Thoracic aorta endothelial cell (primary cell): ENCODE measurements at places on chromosomes 12 and 14. TPM values are rescaled to one million over a fixed set of nuclear protein-coding genes. Genes with fewer than 3 reads are reported as not detected.

CCDC85C gene
- 12.4 and 42.7 TPM in 2 replicates for total RNA-seq

FBXL14 gene
- total RNA-seq, result 7.7 and 9.4 TPM in 2 replicates

TEX22 gene
- total RNA-seq, result 0.14 and 0.27 TPM in 2 replicates

CCDC175 gene
- not detected in 2 replicates for total RNA-seq

GPR162 gene
- total RNA-seq, result 5.7 and 9.4 TPM in 2 replicates

RABGGTA gene
- 26.1 and 34.3 TPM in 2 replicates for total RNA-seq

FGD6 gene
- total RNA-seq, result 23.0 and 30.7 TPM in 2 replicates

SSTR1 gene
- total RNA-seq, result 1.2 and 2.9 TPM in 2 replicates

AHNAK2 gene
- total RNA-seq, result 112 TPM in 2 replicates

ANKRD33 gene
- total RNA-seq, result 0.27 and 0.86 TPM in 2 replicates

NCOR2 gene
- total RNA-seq, result 78.0 and 92.4 TPM in 2 replicates

ADSS1 gene
- 1.4 and 2.3 TPM in 2 replicates for total RNA-seq

KCNJ8 gene
- total RNA-seq, result not detected in 2 replicates

ALX1 gene
- 0.14 and 0.53 TPM in 2 replicates for total RNA-seq

RAD52 gene
- 9.0 and 15.7 TPM in 2 replicates for total RNA-seq

CFAP54 gene
- 44.4 and 68.3 TPM in 2 replicates for total RNA-seq

HOXC4 gene
- not detected in 2 replicates for total RNA-seq

NFATC4 gene
- 12.5 and 20.2 TPM in 2 replicates for total RNA-seq

MIP gene
- not detected in 2 replicates for total RNA-seq

PTCSC3 gene
- total RNA-seq, result not detected in 2 replicates

PPP4R4 gene
- total RNA-seq, result under 0.01 TPM in 2 replicates

LRP1 gene
- 2.9 and 4.8 TPM in 2 replicates for total RNA-seq

ANKS1B gene
- total RNA-seq, result 0.43 and 1.1 TPM in 2 replicates

PMCH gene
- 0.36 and 1.9 TPM in 2 replicates for total RNA-seq

FSCB gene
- total RNA-seq, result not detected in 2 replicates

SERPINA12 gene
- total RNA-seq, result not detected in 2 replicates

ENDOU gene
- total RNA-seq, result 0.13 TPM in 1 of 2 replicates, not detected in the other

IRAK3 gene
- total RNA-seq, result 16.1 and 29.5 TPM in 2 replicates

COX8C gene
- not detected in 2 replicates for total RNA-seq

SERPINA3 gene
- total RNA-seq, result 0.40 TPM in 1 of 2 replicates, not detected in the other

KCNC2 gene
- not detected in 2 replicates for total RNA-seq

FGF6 gene
- total RNA-seq, result not detected in 2 replicates

RBP5 gene
- total RNA-seq, result 0.50 TPM in 1 of 2 replicates, not detected in the other

TESPA1 gene
- not detected in 2 replicates for total RNA-seq

CACNA1C gene
- total RNA-seq, result not detected in 2 replicates

MLF2 gene
- 89.4 and 97.4 TPM in 2 replicates for total RNA-seq

KSR2 gene
- total RNA-seq, result 1.6 and 1.7 TPM in 2 replicates

GOLT1B gene
- 54.2 and 59.6 TPM in 2 replicates for total RNA-seq

FOXM1 gene
- 29.7 and 54.6 TPM in 2 replicates for total RNA-seq

METTL1 gene
- 8.0 and 10.1 TPM in 2 replicates for total RNA-seq

NEUROD4 gene
- total RNA-seq, result not detected in 2 replicates

RNASE1 gene
- total RNA-seq, result 38.3 and 105 TPM in 2 replicates

IAPP gene
- total RNA-seq, result not detected in 2 replicates

ALKBH2 gene
- total RNA-seq, result 7.1 and 8.2 TPM in 2 replicates

ADCY4 gene
- 30.9 and 34.2 TPM in 2 replicates for total RNA-seq

ST8SIA1 gene
- total RNA-seq, result not detected in 2 replicates

DPPA3 gene
- not detected in 2 replicates for total RNA-seq

TAS2R8 gene
- not detected in 2 replicates for total RNA-seq

TAS2R13 gene
- total RNA-seq, result 2.9 and 5.2 TPM in 2 replicates

PTPN6 gene
- 0.36 TPM in 1 of 2 replicates, not detected in the other for total RNA-seq

LLPH gene
- total RNA-seq, result 8.4 and 12.1 TPM in 2 replicates

FAM181A gene
- total RNA-seq, result not detected in 2 replicates

CREBL2 gene
- 28.1 and 32.9 TPM in 2 replicates for total RNA-seq

ACSM4 gene
- not detected in 2 replicates for total RNA-seq

MMP19 gene
- total RNA-seq, result 0.36 and 0.53 TPM in 2 replicates

GALNT6 gene
- 58.3 and 72.1 TPM in 2 replicates for total RNA-seq

PLEKHD1 gene
- total RNA-seq, result under 0.01 and 0.07 TPM in 2 replicates

NUAK1 gene
- 30.6 and 43.0 TPM in 2 replicates for total RNA-seq
